ENCODE measurements at places on chromosomes 16 and 17.

- DNase-seq: no peak
These were observed 9.4 kb downstream of the TIGD7 start for GRCh38 chr16:3295783-3296182.

DNA sequence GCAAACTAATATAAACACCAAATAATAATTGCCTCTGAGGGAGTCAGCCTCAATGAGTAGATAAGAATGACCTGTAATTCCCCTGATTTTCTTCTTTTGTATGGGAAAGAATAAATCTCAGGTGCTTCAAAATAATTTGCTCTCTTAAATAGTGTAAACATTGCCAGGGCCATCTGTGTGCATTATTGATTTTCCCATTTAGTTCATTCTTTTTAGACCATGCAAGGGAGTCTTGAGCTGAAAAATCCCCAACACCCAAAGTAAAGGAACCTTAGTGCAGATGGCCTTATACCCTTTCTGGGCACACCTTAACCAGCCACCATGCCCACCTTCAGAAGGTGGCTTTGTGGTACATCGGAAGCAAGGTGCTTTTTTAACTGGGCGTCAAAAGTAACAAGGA is 267.2 kb downstream of the TMEM114 start:
- no peak for DNase-seq

- no peak for DNase-seq
These were observed 22.3 kb downstream of the GJC1 start for GRCh38 chr17:44807817-44808155.

- DNase-seq: no peak
These were observed 263.8 kb downstream of the CDH11 start for GRCh38 chr16:64858076-64858475.

DNA sequence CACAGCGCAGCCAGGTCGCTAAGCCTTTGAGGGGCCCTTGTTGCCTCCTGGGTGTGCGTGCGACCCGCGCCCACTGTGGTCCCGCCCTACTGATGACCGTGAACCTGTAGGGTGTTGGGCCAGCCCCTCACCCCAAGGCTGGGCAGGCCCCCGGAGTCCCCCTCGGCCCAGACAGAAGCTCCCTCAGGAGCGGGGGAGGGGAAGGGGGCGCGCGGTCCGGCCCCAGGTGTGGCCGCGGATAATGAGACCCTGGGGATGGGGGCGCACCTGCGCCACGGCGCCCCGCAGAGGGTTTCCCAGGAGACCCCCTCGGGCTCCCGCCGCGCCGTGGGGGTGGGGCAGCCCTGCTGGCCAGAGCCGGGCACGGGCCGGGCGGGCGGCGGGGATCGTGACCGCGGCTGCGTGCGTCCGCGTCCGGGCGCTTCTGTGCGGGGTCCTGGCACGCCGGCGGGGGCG is 358 bp upstream of the ARHGDIG start:
- no peak for DNase-seq

DNA sequence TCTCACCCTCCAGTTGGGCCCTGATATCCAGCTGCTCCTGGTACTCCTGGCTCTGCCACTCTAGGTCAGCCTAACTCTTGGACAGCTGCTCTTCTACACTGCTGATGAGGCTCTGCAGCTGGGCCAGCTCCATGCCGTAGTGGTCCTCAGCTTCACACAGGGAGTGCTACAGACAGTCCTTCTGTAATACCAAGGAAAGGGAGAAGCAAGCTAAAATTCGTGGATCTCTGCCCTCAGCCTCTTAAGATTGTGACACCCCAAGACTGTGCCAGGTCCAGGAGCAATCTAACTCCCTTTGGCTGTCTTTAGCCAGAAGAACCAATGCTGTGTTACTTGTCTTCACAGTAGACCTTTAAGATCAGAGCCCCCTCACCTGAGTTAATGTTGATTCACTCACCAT is 7.7 kb upstream of the KRT38 start:
- DNase-seq: no peak

GRCh38 chr17:78133971-78134898 is 3.7 kb downstream of the TMC8 start:
- no peak for DNase-seq

- DNase-seq: no peak
These were observed 803 bp downstream of the APOBR start for GRCh38 chr16:28495098-28495793.

GRCh38 chr17:47622180-47622549 is 27.6 kb upstream of the KPNB1 start:
- no peak for DNase-seq

DNA sequence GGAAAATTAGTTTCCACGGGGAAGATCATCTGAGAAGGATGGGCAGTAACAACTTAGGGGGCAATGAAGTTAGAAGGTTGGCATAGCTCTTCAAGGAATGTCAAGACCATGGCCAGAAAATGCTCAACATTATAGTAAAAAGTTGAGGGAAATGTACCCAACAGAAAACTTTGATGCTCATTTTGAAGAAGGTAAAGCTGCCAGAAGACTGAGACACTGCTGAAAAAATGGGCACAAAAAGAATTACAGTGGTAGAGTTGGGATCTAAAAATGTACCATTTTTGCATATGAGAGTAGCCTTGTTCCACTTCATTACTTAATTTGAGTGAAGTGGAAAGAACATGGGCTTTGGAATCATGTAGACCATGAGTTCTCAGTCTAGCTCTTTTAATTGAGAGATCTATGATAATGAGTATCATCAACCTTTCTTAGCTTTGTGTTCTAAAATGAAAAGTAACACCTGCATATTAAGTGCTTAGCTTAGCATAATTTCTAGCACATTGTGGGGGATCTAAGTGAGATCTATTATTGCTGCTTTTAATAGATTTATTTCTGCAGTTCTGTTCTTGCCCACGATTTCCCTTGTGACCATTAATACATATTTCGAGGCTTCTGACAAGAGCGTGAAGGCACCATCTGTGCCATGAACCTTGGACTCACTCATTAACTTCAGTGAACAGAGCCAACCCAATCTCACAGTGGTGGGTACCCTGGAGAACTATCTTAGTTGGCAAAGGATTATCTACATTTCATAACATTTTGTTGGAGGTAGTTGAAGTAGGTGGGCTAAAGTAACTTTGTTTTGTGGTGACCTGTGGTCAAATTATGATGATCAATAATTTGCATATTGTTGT is 3.0 kb downstream of the NACA2 start:
- DNase-seq: no peak

- DNase-seq: no peak
These were observed 856 bp upstream of the SCPEP1 start for GRCh38 chr17:56976941-56977608.

GRCh38 chr17:73089322-73090317 is 2.9 kb downstream of the SLC39A11 start:
- DNase-seq: no peak

DNA sequence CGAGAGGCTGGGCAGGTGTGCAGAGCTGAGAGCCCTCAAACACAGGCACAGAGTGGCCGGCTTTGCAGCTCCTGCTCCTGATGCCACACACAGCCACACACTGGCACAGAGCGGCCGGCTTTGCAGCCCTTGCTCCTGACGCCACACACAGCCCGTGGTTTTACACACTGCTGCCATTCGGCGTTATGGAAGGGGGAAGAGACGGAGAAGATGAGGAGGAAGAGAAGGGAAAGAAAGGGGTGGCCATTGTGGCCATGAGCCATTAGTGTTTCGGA is 26.8 kb downstream of the WSCD1 start:
- DNase-seq: no peak

DNA sequence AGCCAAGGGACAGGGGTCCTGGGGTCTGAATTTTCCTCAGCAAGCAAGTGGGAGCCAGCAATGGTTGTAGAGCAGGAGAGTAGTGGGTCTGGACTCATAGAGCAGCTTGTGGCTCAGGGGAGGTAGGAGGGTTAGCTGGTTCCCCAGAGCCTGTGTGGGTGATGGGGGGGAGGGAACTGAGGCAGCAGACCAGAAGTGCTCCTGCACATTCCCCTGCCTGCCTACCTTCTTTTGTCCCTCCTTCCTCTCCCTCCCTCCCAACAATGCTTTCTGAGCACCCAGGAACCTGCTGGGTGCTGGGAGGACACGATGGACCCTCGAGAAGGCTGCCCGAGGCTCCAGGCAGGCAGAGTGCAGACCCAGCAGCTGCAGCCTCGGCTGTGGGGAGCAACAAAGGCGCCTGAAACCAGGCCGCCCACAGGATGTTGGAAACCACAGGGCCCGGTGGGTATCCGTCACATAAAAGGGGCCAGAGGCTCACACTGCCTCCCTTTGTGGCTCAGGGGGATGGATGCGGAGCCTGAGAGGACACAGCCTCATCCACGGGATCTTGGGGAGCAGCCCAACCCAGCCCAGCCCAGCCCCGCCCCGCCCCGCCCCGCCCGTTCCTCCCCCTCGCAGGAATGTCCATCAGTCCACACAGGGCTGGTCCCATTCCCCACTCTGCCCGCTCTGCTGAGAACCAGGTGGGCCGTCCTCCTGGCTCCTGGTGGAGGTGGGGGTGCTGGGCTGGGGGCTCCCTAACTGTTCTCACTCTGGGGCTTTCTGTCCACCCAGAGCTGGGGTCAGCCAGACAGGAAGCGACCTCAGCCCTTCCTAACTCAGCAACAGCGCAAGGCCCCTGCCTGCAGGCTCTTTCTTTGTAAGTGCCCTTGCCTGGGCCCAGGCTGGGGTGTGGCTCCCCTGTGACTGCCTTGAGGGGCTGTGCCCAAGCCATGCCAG is 1.7 kb upstream of the NLRC3 start:
- no peak for DNase-seq

DNA sequence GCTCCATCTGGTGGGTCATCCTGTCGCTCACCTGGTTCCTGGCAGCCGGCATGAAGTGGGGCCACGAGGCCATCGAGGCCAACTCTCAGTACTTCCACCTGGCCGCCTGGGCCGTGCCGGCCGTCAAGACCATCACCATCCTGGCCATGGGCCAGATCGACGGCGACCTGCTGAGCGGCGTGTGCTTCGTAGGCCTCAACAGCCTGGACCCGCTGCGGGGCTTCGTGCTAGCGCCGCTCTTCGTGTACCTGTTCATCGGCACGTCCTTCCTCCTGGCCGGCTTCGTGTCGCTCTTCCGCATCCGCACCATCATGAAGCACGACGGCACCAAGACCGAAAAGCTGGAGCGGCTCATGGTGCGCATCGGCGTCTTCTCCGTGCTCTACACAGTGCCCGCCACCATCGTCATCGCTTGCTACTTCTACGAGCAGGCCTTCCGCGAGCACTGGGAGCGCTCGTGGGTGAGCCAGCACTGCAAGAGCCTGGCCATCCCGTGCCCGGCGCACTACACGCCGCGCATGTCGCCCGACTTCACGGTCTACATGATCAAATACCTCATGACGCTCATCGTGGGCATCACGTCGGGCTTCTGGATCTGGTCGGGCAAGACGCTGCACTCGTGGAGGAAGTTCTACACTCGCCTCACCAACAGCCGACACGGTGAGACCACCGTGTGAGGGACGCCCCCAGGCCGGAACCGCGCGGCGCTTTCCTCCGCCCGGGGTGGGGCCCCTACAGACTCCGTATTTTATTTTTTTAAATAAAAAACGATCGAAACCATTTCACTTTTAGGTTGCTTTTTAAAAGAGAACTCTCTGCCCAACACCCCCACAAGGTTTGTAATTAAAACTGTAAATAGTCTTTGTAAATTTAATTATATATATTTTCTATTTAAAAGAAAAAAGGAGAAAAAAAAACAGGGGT is 1.7 kb downstream of the FZD2 start:
- DNase-seq: no peak

DNA sequence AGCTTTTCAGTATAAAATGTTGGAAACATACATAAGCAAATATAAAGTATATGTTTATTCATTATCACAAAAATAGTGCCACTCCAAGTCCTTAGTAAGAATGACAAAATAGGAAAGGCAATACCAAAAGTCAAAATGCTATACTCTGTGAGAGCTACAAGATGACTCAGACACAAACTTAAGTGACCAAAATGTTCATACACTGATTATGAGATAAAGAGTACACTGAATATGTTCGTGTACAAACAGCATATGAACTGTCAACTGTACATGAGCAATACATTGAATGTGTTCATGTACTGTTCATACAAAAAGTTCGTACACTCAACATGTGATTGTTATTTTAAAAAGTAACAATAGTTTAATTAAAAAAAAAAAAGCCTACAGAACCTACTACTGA is 103.3 kb downstream of the CA4 start:
- DNase-seq: no peak

- no peak for DNase-seq
These were observed 8.5 kb downstream of the TXNDC11 start for GRCh38 chr16:11734025-11734652.

DNA sequence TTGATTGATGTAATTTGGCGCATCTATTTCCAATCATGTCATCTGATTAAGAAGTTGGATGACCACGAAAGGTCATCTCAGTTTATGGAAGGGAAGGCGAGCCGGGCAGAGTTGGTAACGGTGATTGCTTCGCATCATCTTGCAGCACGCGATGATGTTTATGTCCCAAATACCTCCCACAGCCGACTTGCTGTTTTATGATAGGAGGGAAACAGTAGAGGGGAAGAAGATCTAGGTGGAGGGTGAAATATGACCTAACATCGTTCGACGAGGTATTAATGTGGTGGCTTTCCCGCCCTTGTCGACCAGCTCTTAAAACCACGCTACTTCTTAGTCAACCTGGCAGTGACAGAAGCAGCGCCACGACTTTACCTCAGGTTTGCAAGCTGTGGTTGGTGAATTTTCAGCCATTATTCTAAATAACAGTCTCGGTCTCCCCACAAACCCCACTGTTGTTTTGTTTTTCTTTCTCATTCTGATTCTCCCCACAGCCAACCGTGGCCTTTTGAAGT is 805 bp upstream of the TANC2 start:
- no peak for DNase-seq

DNA sequence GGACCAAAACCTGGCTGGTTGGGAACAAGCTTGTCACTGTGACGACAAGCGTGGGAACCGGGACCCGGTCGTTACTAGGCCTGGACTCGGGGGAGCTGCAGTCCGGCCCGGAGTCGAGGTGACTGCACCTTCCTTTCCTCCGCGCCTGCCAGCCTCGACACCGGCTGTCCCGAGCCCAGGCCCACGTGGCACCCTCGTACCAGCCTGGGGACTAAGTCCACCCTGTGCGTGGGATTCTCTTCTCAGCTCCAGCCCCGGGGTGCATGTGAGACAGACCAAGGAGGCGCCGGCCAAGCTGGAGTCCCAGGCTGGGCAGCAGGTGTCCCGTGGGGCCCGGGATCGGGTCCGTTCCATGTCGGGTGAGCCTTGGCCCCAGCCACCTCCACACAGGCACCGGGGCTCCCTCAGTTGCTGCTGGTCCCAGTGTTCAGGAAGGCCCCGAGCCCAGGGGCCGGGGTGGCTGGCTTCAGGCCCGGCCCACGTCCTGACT is 31.6 kb downstream of the TSC2 start:
- DNase-seq: no peak

DNA sequence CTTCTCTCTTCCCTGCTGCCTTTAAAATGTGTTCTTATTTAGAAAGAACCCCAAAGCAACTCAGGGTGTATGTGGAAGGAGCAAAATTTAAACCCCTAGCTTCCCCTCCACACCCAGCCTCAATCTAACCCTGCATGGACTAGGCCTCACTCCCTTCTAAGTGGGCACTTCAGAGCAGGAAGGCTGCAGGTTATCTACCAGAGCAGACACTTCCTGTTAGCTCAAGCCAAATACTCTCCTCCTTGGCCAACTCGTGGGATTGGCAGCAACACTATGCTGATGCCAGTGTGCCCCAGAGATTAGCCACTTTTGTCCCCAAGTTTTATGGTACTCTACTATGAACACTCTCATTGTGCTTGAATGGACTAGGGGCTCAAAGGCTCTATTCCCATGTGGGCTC is 35.6 kb downstream of the CCDC42 start:
- no peak for DNase-seq

Measured in NCI-H1105 (cell line).